ENCODE measurements at places on chromosomes 5 and 9. TPM values are rescaled to one million over a fixed set of nuclear protein-coding genes. Genes with fewer than 3 reads are reported as not detected.

DNA sequence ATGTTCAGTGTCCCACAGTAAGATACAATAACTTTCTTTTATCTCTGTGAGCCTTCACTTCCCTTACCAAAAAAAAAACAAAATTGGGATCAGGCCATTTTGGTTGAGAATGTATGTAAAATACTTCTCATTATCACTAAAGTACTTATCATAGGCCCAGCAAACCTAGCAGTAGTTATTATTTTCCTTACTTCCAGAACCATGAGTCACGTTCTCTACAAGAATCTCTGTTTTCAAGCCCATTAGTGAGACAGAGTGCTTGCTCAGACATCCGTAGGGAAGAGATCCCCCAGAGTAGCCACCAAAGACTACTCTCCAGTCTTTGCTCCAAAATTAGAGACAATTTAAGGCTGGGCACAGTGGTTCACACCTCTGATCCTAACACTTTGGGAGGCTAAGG, 103.9 kb upstream of the NR5A1 start:
- DNase-seq, result no peak

DNA sequence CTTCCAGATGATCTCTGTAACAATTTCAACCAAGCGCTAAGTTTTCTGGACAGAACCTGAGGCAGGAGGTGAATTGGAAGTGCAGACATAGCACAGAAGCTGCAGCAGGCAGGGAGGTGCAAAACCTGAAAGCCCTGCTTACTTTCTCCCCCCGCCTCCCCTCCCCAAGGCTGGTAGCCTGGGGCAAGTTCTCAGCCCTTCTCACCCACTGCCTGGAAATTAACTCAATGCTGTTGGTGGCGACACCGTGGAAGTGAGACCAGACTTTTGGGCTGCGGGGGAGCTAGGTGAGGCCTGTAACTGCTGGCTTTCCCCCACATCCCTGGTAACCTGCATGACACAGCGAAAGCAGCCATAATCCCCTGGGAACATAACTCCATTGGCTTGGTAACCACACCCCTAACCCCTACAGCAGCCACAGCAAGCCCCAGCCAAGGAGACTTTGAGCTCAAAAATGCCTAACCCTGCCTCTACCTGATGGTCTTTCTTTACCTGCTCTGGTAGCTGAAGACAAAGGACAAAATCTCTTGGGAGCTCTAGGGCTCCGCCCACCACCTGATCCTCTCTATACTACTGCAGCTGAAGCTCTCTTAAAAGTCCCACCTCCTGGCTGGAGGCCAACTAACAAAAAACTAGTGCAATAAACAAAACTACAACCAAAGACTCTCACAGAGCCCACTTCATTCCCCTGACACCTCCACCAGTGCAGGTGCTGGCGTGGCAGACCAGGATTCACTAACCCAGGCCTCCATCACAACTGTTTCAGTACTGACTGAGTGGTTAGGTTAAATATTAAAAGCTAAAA, 11.9 kb upstream of the OR13C8 start:
- DNase-seq, result no peak

GRCh38 chr9:38286357-38286756, 106.1 kb upstream of the ALDH1B1 start:
- DNase-seq, result no peak

PCDHA7 gene
- not detected for total RNA-seq

DNA sequence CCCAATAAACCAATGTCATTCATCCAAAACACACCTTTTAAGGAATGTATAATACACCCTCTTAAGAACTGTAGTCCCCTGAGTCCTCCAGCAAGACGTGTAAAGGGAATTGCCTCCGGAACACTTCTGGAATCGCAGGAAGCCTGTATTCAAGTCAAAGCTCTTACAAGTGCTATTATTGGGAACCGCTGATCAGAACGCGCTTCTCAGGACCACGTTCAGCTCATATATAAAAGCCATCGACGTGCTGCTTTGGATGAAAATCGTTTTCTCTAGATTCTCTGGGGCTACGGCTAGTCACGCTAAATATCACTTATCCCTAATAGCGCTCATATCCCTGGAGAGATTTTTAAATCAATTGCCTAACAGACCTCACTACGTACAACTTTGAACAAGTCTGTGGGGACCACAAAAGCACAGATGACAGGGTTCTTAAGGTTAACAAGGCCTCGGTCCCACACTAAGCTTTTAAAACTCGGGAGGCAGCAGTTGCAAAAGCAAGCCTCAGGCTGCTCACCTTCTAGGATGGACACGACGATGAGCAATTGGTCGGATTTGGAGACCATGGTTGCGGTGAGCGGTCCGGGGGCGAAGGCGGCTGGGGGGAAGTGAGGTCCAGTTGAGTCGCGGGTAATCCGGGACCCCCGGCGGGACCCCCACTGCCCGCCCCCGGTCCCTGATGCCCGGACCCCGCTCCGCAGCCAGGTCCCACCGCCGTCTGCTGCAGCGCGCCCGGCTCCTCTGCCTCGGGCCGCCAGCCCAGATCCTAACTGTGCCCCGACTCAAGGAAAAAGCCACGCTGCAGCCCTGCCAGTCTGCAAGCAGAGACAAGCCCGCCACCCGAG, 548 bp downstream of the CEP120 start:
- peak; percentile 46 for DNase-seq

ELOVL7 gene
- 0.69 TPM for total RNA-seq

DNA sequence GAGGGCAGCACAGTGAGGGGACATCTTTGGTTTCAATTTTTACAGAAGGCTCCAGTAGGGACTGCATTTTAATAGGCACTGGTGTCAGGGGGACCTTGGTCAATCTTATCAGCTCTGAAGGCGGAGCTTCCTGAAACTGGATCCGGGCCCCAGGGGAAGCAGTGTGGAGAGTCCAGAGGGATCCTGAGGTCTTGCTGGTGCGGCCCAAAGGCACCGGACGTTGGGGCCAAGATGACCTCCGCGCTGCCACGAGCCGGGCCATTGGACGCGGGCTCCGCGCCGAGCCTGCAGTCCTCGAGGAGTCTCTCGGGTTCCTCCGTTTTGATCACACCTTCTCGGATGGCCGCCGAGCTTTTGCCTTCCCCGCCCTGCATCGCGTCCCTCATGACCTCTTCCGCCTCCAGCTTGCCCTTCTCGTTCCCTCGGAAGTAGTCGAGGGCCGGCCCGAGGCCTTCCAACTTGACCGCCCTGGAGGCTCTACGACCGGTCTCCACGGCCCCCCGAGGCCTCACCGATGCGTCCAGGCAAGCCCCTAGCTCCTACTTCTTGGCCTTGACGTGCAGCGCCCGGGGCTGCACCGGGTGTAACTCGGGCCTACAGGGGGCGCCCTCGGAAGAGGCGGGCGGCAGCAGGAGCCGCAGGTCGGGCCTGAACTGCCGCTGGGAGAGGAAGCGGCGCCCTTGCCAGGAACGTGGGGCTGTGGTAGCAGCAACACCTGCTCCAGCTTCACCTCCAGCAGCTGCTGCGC, 18.8 kb downstream of the C5orf52 start:
- peak; percentile 74 for DNase-seq

PCDHA1 gene
- total RNA-seq, result not detected

F12 gene
- 3.4 TPM for total RNA-seq

- no peak for DNase-seq
Measured at GRCh38 chr5:123163225-123163876, 74.3 kb downstream of the PRDM6 start.
